Esophagus squamous epithelium (tissue), 5 donors: ENCODE measurements at places on chromosomes 11 and 22. TPM values are rescaled to one million over a fixed set of nuclear protein-coding genes. Genes with fewer than 3 reads are reported as not detected.

Gene CREB3L1
- total RNA-seq: 0.13 TPM

Gene APOL6
- 10.0 TPM for total RNA-seq

Gene CD6
- total RNA-seq: 4.4 TPM

Gene HEPN1
- not detected for total RNA-seq

GRCh38 chr11:108703916-108704315 lies 39.0 kb downstream of the DDX10 start:
- no peak for DNase-seq
- H3K4me1 ChIP-seq: peaks cover under 1% of the 10 kb centered on the region
- no peak overlapping the region for H3K27ac ChIP-seq
- no peaks in the 10 kb centered on the region for H3K36me3 ChIP-seq
- no peak overlapping the region for H3K4me3 ChIP-seq

DNA sequence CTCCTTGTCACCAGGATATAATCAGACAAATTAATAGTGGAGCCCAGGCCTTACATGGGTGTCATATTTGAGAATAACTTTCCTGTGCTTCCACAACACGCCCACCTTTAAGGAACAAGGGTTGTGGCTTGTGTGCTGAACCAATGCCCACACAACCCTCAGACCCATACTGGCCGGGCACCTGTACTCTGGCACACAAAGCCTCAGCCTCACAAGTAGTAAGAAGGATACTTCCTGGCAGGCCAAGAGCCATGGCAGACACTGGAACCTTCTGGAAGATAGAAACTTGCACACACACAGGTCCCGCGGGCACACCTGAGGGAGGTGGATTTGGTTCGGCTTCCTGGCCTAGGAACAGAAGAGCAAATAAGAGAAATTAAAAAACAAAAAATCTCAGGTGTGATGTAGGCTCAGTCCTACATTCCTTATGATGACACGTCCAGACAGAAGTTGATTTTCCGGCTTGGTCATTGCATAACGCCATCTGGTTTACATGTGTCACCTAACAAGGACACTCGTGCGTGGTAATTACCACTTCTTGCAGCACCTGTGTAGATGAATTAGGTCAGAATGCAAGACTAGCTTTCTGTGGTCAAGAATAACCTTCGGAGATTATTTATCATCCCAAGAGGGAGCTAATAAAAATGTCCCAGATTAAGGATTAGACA lies 5.8 kb upstream of the BRD1 start:
- no peaks in the 10 kb centered on the region for H3K36me3 ChIP-seq
- no peaks in the 10 kb centered on the region for H3K27me3 ChIP-seq
- peaks cover 8% of the 10 kb centered on the region for H3K4me1 ChIP-seq
- H3K27ac ChIP-seq: peak overlapping the region; percentile 59
- no peak for DNase-seq

GRCh38 chr11:42013656-42014201 lies 554.3 kb upstream of the LRRC4C start:
- H3K36me3 ChIP-seq: no peaks in the 10 kb centered on the region
- no peaks in the 10 kb centered on the region for H3K4me1 ChIP-seq
- no peak overlapping the region for H3K27ac ChIP-seq
- no peaks in the 10 kb centered on the region for H3K27me3 ChIP-seq
- no peak for DNase-seq

DNA sequence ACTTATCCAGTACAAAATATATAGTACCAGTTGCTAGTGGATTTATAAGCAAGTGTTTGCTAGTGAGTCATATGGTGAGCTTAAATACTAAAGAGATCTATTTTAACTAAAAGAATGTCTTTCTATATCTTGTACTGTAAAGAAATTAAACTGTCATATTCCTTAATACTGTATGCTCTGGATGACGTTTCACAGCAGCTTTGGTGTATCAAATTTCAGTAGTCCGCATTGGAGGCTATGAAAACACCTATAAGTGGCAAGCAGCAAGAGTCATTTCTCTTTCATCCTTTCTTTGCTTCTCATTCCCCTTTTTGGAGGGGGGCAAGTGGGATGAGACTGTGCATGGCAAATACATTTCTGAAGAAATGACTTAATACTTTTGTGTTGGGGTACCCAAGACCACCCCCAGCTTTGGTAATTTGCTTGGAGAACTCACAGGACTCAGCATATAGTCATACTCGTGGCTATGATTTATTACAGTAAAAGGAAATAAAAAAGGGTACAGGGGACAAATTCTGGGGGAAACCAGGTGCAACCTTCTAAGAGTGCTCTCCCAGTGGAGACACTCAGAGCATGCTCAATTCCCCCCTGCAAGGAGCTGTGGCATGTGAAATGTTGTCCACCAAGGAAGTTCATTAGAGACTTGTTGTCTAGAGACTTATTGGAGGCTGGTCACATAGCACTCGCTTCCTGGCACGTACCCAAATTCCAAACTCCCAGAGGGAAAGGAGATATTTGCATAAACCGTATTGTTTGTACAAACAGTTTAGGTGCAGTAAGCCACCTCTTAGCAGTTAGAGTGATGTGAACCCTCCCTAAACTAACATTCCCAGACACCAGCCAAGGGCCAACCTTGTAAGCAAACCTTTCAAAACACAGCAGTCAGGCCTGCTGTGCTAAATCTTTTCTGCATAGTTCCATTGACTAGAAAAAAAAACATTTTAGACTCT lies 210.8 kb downstream of the PGR start:
- no peaks in the 10 kb centered on the region for H3K4me1 ChIP-seq
- H3K27me3 ChIP-seq: no peaks in the 10 kb centered on the region
- DNase-seq: no peak
- H3K36me3 ChIP-seq: no peaks in the 10 kb centered on the region
- no peak overlapping the region for H3K27ac ChIP-seq

DNA sequence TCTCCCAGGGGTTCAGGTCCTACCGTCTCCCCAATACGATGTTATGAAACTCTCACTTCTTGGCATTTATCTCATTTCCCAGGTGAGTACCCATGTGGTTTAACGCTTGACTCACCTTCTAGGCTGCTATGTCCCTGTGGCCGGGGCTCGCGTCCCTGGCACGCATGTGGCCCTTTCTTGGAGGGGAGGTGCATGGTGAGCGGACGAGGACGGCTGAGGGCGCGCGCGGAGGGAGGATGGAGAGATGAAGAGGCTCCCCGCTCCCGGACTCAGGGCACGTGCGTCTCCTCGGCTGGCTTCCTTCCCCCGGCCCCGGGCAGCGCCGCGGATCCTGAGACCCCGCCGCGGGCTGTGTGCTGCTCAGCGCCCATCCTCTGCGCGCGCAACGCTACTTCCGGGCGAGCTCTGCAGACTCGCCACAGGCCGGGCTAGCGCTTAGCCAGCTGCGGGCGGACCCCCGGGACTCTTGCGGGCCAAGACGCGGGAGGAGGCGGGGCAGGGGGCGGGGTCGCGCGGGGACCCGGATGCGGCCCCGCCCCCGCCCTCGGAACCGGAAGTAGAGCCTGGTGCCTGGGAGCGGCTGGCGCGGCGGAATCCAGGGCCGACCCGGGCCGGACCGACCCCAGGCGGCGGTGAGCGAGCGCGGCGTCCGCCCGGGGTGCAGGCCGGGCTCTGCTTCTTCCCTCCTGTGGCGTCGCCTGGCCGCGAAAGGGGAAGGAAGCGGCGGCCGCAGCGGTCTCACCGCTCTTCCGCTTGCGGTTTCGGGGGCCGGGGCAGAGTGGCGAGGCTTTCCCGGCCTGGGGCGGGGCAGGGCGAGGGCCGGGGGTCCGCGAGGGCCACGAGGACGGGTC lies at the start of gene CTTN:
CTTN (plus strand) TSS at position 547 of the 851 bp plus-strand sequence. CDS start 8,769 bp downstream, outside the sequence.
- H3K27ac ChIP-seq: peak within 1 kb of the TSS; percentile 98
- DNase-seq: no peak
- H3K36me3 ChIP-seq: no peaks in the 10 kb centered on the region

GRCh38 chr11:16361108-16361865 lies 4.9 kb upstream of the SOX6 start:
- no peaks in the 10 kb centered on the region for H3K36me3 ChIP-seq
- H3K4me1 ChIP-seq: no peaks in the 10 kb centered on the region
- no peaks in the 10 kb centered on the region for H3K27me3 ChIP-seq
- no peak overlapping the region for H3K27ac ChIP-seq

- no peak overlapping the region for H3K27ac ChIP-seq
- H3K27me3 ChIP-seq: no peaks in the 10 kb centered on the region
- no peak for DNase-seq
- no peaks in the 10 kb centered on the region for H3K36me3 ChIP-seq
- no peak overlapping the region for H3K4me3 ChIP-seq
- no peaks in the 10 kb centered on the region for H3K4me1 ChIP-seq
Observed at GRCh38 chr11:84923489-84923888, 703.7 kb downstream of the DLG2 start.

GRCh38 chr11:109731451-109731850 lies 309.5 kb downstream of the C11orf87 start:
- no peak overlapping the region for H3K4me3 ChIP-seq
- H3K27ac ChIP-seq: no peak overlapping the region
- H3K27me3 ChIP-seq: no peaks in the 10 kb centered on the region
- no peaks in the 10 kb centered on the region for H3K4me1 ChIP-seq

DNA sequence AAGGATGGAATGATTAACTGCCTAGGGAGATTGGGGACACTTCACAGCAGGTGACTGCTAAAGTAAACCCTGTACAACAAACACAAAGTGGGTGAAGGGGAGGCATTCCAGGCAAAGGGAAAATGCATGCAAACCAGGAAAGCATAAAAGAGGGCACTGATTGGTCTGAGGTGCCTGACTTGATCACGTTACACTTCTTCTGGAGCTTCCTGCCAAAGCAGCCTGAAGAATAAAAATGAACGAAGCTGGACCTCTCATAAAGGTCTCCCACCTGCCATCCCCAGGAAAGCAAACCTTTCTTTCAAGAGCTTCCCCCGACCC lies 46.7 kb upstream of the SCUBE2 start:
- DNase-seq: no peak
- no peaks in the 10 kb centered on the region for H3K36me3 ChIP-seq
- H3K27ac ChIP-seq: peak overlapping the region; percentile 79
- no peaks in the 10 kb centered on the region for H3K27me3 ChIP-seq
- no peak overlapping the region for H3K4me3 ChIP-seq

GRCh38 chr11:58739725-58740430 lies 8.1 kb upstream of the GLYAT start:
- H3K36me3 ChIP-seq: no peaks in the 10 kb centered on the region
- DNase-seq: no peak
- no peaks in the 10 kb centered on the region for H3K27me3 ChIP-seq
- H3K4me3 ChIP-seq: no peak overlapping the region
- no peaks in the 10 kb centered on the region for H3K4me1 ChIP-seq
- H3K27ac ChIP-seq: no peak overlapping the region

- no peaks in the 10 kb centered on the region for H3K36me3 ChIP-seq
- no peak overlapping the region for H3K27ac ChIP-seq
- no peak for DNase-seq
- no peak overlapping the region for H3K4me3 ChIP-seq
- H3K4me1 ChIP-seq: peaks cover 6% of the 10 kb centered on the region
- H3K27me3 ChIP-seq: no peaks in the 10 kb centered on the region
Observed at GRCh38 chr22:44524806-44525205, 26.8 kb upstream of the RTL6 start.

DNA sequence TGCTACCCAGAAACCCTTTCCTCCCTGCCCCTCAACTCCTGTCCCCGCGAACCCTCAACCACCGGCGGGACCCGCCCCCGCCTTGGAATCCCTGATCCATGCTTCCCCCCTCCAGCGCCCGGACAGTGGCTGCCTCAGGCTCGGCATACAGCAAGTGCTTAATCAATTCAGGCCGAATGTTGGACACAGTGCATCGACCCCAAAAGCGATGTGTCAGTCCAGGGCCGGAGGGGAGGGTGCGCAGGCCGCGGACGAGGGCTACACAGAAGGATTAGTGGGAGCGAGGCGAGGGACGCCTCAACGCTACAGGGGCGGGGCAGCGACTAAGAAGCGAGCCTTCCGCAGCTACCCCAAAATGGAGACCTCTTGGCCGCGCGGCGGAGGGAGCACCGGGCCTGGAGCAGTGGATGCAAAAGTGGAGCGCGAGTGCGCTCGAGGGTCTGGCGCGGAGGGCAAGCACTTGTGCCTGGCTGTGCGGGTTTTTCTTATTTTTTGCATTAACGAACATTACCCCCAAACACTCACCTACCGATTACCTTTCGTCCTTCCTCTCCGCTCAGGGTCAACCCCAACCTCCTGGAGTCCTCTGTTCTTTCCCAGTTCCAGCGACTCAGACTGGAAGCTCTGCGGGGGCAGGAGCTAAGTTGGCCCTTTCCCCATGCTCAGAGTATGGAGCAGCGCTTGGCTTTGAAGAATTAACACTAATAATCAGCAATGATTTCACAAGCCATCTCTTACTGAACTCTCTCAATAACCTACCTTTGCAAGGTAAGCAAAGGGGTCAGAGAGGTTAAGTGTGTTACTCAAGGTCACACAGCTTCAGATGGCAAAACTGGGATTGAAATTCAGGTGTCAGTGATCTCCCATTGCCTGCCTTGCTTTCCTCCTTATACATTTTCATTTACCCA lies 30.0 kb upstream of the WNT11 start:
- no peaks in the 10 kb centered on the region for H3K36me3 ChIP-seq
- H3K27ac ChIP-seq: peak overlapping the region; percentile 91
- H3K4me1 ChIP-seq: peaks cover 7% of the 10 kb centered on the region
- H3K27me3 ChIP-seq: no peaks in the 10 kb centered on the region
- H3K4me3 ChIP-seq: peak overlapping the region; percentile 62

GRCh38 chr11:69799582-69799981 lies 19.6 kb downstream of the FGF3 start:
- H3K4me1 ChIP-seq: no peaks in the 10 kb centered on the region
- no peak overlapping the region for H3K27ac ChIP-seq
- DNase-seq: no peak
- no peak overlapping the region for H3K4me3 ChIP-seq

DNA sequence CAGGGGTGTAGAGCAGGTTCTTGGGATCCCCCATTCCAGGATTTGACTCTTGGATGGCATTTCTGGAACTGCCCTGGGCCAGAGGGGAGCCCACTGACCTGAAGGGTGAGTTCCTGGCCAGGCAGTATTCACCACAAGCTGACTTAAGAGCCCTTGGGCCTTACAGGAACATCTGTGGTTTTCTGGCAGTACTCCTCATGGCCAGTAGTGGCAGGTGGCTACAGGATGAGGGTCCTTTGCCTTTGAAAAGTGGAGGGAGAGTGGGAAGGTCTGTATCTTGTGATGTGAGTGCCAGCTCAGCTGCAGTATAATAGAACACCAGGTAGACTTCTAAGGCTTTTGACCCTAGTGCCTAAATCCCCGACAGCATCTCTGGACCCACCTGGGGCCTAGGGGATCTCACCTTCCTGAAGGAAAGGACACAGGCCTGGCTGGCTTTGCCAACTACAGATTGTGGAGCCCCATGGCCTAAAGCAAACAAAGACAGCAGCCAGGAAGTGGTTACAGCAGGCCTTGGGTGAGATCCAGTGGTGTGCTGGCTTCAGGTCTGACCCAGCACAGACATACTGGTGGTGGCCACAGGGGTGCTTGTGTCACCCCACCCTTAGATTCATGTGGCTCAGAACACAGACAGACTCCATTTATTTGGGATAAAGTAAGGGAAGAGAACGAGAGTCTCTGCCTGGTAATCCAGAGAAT lies 9.0 kb downstream of the OR51S1 start:
- no peaks in the 10 kb centered on the region for H3K36me3 ChIP-seq
- H3K27ac ChIP-seq: no peak overlapping the region
- no peaks in the 10 kb centered on the region for H3K4me1 ChIP-seq
- H3K4me3 ChIP-seq: no peak overlapping the region
- DNase-seq: no peak

- H3K27me3 ChIP-seq: no peaks in the 10 kb centered on the region
- no peak overlapping the region for H3K27ac ChIP-seq
- no peak overlapping the region for H3K4me3 ChIP-seq
- H3K4me1 ChIP-seq: peaks cover 6% of the 10 kb centered on the region
- DNase-seq: no peak
Observed at GRCh38 chr11:19646308-19646707, 66.3 kb upstream of the NAV2 start.

- no peaks in the 10 kb centered on the region for H3K36me3 ChIP-seq
- peak overlapping the region; percentile 90 for H3K27ac ChIP-seq
- DNase-seq: no peak
Observed at GRCh38 chr11:35146711-35147110, 7.7 kb downstream of the CD44 start.

GRCh38 chr11:924406-925157 lies 1.1 kb upstream of the AP2A2 start:
- no peak overlapping the region for H3K4me3 ChIP-seq
- DNase-seq: no peak
- no peaks in the 10 kb centered on the region for H3K27me3 ChIP-seq
- H3K4me1 ChIP-seq: peaks cover 13% of the 10 kb centered on the region
